Activated CD4-positive, alpha-beta T cell treated with anti-CD3 and anti-CD28 coated beads, Interleukin-2, Interleukin-6, amounts not matched to agents 100 ng/mL and 50 ng/mL, durations not matched to agents 16 hours and 8 hours (primary cell): ENCODE measurements at places on chromosomes 3 and 15.

- no peak for DNase-seq
These were observed 124.9 kb downstream of the LPP start for GRCh38 chr3:188278717-188279324.

GRCh38 chr3:159619341-159619885, 369.2 kb upstream of the IL12A start:
- DNase-seq = no peak

DNA sequence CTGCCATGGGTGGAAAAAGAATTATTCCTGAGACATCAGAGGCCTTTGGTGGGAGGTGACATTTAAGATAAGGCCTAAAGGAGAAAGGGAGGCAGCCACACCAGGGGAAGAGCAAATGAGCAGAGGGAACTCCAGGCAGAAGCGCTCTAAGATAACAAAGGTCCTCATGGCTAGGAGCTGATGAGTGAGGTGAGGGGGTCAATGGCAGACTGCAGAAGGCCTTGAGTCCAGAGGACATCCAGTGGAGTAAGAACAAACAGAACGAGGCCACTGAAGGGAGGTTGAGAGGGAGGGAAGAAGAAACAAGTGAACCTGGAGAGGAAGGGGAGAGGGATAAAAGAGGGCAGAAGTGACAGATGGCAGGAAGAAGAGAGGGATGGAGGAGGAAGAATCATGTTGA, 97.3 kb downstream of the CTNNB1 start:
- no peak for DNase-seq

GRCh38 chr3:14389716-14390115, 12.7 kb upstream of the SLC6A6 start:
- DNase-seq = no peak

- DNase-seq = no peak
These were observed 89.9 kb upstream of the P3H2 start for GRCh38 chr3:190210608-190211007.

DNA sequence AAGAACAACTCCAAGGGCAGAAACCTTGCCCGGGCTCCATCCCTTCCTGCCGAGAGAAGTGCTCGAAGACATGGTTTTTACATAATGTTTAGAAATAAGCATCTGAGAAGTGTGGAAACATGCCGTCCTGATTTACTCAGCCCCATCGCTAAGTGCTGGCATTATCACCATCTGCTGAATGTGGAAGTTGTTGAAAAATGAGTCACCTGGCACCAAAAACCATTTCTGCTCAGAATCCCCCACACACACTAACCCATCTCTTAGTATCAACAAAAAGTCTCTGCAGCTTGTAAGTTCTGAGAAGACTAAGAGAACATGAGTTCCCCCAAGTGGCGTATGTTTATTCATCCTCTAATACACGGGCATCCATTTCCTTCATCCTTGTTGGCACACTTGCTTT, 51.0 kb upstream of the ARL8B start:
- peak; percentile 6 for DNase-seq

- peak; percentile 25 for DNase-seq
These were observed 7.4 kb downstream of the ZBTB47 start for GRCh38 chr3:42660898-42661297.

DNA sequence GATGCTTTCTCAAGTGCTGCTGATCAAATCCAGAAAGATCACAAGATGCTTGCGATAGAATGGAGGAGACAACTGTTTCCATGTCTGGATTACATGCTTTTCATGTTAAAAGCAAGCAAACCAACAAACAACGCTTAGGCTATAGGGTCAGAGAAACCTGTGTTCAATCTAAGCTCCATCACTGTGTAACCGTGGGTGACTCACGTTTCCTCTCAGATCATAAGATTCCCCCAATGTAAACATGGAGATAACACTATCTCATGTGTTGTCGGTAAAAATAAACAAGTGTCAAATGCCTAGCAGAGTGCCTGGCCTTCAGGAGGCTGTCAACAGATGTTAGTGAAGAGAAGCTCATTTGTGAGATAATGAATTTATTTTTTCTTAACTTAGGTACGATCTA, 907.8 kb downstream of the NTRK3 start:
- DNase-seq = no peak

DNA sequence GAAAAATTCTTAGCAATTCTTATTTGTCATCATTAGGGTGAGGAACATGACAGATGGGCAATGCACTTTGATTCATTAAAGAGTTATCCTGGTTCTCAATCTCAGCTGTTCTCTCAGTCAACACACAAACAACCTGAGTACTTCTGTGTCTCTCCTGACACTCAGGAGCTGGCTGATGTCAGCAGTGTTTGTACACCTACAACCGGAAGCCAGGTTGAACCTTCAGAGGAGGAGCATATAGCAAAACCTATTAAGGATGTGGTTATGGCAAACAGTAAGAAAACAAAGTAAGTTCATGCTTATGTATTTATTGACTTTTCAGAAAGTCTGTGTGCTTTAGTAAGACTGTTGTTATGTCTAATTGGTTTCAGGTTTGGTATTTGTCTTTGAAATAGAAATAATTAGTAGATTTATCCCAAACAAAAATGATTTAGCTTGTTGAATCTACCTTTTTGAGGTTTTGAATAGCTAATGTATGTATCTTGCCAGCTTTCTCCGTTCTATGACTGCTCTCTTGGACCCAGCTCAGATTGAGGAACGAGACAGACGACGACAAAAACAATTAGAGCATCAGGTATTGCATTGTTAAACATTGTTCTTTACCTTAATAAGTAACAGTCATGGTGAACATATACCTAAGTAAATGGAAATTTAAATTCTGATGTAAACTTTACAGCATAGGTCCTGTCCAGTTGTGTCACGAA, 36.6 kb downstream of the CCDC66 start:
- DNase-seq = peak; percentile 42

- no peak for DNase-seq
These were observed 243.9 kb upstream of the AGTR1 start for GRCh38 chr3:148453781-148454191.

DNA sequence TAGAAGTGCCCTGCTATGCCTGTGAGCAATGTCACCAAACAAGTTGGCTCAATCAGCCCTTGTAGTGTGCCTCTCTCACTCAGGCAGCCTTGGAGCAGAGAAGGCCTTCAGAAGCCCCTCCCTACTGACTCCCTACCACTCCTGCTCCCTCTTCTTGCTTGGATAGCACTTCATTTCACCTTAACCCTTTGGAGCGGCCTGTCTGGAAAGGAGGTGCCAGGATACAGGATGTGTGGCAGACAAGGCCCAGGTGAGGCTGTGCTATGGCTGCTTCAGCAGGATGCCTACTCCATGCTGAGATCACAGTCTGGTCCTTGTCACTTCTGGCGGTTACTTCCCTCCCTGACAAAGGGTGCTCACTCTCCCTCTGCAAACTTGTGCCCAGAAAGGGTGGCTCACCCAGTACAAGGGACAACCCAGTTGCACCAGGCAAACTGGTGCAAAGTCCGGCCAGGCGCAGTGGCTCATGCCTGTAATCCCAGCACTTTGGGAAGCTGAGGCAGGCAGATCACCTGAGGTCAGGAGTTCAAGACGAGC, 1.1 kb downstream of the MON1A start:
- no peak for DNase-seq

DNA sequence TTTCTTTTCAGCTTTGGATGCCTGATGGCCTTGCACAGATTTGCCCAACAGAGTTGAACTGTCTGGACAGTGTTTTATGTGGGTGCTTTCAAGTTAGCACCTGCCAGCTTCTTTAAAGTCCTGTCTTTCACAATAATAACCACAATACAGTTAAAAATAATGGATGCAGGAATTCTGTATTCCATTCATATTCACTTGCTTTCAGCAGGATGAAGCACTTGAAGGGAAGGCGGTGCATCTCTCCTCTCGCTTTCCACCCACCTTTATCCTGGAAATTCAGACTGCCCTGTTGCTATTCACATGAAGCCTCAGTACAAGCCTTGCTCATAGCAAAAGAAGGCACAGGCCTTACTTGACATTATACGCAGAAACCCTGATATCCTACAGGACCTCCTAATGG, 26.5 kb upstream of the GYG1 start:
- no peak for DNase-seq

DNA sequence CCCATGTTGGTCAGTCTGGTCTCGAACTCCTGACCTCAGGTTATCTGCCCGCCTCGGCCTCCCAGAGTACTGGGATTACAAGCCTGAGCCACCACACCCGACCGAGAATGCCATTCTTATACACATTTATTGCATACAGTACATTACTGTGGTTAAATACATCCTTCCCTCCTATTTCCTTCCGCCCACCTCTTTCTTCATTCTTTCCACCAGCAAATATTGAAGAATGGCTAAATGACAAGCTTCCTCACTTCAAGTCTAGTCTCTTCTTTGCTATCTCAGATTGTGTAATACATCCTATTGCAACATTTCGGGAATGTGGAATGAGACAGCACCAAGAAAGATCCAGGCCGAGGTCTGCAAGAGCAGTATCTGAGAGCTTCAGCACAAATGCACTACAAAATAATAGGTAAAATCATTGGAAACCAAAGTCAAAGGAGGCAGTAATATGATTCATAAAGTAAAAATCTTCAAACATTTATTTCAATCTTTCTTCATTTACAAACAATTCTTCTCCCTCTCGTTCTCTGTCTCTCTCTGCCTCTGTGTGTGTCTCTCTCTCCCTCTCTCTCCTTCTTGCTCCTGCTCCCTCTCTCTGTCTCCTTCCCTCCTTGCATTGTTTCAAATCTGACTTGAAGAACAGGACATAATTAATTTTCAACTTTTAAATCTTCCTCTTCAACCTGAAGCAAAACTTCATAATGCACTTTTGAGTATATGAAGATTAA, 94.7 kb upstream of the TGFBR2 start:
- DNase-seq = peak; percentile 16

- no peak for DNase-seq
These were observed 4.1 kb downstream of the OSBPL11 start for GRCh38 chr3:125591116-125591760.

GRCh38 chr3:10625323-10625722, 119.9 kb upstream of the ATP2B2 start:
- no peak for DNase-seq

GRCh38 chr3:39094851-39095677, 12.4 kb downstream of the GORASP1 start:
- DNase-seq = no peak

DNA sequence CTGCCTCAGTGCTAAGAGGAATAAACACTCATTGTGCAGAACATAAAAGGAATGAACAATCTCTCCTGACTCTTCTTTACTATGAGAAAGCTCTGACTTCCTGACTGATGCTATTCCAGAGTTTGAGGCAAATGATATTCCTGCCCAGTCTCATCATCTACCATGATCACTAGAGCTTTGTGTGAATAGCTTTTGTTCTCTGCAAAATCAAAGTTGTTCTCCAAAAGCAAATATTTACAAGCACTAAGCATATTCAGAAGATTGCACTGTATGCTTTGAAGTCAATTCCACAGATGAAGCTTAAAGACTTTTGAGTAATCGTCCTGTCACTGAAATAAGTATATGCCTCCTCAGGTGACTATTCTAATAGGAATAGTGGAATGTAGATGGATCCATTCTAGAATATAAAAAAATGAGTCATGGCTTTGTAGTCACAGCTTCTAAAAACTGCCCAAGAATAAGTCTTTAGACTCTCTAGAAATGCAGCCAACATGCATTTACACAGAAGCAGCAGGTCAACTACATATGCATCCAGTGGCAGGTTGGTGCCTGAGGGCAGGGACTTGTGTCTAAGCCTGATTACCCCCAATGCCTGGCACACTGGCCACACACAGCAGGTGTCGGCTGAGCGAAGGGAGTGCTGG, 34.6 kb downstream of the TNFAIP8L3 start:
- DNase-seq = no peak

DNA sequence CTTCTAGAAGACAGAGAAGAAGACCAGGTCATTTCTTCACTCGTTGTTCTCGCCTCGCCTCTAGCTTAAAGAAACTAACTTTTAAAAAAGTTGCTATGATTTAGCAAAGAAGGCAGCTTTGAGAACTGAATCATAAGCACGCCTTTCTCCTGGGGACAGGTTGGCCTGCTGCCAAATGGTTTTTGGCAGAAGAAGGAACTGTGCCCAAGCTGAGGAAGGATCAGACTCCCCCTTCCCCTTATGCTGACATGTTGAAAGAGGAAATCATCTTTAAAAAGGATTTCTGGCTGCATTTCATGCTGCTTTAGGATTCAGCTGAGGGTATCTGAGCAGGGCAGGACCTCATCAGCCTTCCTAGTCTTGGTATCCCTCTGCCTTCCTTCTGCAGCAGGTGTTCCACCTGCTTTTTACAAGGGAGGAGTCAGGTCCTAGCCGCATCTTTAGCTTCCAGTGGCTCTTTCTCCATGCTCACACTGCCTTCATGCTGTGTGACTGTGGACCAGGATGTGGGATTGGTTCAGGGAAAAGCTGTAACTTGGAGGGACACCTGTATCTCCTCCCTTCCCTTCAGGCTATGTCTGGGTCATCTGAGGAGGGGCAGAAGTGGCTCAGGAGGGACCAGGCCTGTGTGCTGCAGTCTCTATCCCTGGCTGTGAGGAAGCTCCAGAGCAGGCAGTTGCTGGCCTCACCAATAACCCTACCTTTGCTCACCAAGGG, 34.1 kb upstream of the HACD2 start:
- no peak for DNase-seq

DNA sequence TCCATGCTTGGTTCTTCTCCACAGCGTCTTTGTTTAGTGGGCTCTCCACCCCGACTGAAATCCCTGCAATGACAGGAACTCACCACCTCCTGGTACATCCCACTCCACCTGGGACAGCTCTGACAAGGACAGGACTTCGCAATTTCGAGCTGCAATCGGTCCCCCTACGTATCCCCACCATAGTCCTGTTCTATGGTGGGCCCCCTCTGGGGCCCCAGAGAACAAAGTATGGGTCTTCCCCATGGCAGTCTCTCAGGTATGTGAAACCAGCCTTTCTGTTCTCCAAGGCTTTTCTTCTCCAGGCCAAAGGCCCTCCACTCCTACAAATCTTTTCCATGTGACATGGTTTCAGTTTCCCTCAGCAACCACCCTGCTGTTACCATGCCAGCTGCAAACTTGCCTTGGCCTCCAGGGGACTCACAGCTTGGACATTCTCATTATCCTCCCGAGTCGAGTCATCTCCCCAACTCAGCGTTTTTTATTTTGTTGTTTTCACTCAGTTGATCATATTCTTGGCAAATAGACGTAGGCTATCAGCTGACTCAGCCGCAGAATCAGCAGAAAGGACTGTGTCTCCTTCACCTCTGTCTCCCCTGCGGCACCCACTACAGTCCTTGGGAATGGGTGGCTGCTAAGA, 233.3 kb downstream of the OPA1 start:
- DNase-seq = no peak

DNA sequence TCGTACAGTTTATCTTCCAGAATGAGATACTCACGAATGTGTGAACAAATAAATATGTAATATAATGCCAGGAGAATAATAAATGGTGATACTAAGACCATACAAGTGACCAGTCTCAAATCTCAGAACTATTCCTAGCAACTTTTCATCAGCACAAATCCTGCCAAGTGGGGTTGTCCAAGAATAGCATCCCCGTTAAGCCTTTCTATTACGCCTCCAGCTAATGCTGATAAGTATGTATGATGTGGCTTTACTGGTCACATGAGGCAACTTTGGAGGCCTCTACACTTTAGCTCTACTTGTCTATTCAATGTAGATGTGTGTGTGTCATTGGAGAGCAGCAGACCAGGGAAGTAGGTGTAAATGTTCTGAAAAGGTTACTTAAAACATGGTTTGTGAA, 129.5 kb downstream of the KCNMB2 start:
- no peak for DNase-seq
